Fibroblast of skin of right biceps (primary cell): ENCODE measurements at places on chromosomes 13 and 19.

DNA sequence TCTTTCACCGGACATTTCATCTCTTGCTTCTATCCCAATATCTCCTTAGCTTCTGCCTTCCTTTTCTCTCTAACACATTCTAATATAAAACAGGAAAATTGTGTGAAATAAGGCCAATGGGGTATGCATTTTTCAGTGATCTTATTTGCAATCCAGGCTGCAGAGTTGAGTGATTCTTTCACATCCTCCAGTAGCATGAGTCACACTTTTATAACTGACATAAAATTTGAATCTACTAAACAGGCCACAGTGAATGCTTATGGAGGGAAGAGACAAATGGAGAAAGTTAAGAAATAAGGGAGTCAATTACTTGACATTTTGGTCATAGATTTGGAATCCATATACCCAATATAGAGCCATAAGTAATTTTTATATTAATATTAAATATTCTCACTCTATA lies 1037.0 kb upstream of the SPRY2 start:
- DNase-seq = no peak

GRCh38 chr13:42973581-42973980 lies 18.5 kb downstream of the EPSTI1 start:
- peak; percentile 41 for DNase-seq

DNA sequence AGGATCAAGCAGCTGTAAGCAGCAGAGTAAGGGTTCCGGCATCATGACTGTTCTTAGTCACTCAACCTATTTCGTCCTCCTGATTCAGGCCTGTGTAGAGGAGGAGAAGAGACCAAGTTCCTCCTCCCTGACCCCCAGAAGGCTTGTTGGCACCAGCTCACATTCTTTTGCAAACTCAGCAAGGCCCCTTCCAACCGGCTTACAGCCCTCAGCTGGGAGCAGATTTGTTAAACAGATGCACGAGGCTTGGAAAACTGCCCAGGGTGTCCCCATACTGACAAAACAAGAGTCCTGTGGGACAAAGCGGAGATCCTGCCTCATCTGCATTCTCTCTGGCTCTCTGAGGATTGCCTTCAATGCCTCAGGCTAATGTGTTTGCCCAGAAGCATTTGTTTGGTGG lies 113.2 kb upstream of the SOX21 start:
- DNase-seq = peak; percentile 22

DNA sequence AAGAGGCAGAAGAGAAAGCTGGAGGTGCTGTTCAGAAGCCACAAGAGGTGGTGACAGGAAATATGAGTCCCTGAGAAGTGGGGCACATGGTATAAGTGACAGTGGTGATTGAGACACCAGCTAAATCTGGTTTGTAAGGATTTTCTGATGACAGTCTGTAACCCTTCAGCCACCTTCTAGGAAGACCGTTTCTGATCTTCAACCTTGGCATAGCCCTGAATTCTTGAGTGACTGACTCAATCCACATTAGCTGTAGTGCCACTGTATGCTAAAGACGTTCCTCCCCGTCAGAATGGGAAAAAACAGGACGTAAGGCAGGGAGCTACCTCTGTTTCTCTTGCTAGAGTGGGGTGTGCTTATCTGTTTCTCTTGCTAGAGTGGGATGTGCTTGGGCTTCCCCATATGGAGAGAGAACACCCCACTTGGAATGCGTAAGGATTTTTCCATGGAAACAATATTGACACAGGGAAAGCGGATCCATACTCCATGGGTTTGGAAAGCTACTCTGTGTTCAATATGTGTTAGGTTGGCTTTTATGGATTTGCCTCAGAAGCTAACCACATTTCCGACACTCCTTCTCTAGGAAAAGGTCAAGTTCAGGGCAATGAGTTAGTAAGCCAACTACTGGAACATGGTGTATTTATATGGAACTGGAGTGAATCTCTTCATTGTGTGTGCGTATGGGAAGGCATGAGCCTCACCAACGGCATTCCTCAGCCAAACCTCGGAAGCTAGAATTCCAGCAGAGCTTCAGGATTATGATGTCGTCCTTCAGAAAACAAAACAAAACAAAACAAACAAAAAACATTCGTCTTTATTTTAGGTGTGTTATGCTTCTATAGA lies 948.8 kb upstream of the SLC10A2 start:
- peak; percentile 47 for DNase-seq

GRCh38 chr13:28624707-28625432 lies 34.1 kb upstream of the POMP start:
- DNase-seq = no peak

DNA sequence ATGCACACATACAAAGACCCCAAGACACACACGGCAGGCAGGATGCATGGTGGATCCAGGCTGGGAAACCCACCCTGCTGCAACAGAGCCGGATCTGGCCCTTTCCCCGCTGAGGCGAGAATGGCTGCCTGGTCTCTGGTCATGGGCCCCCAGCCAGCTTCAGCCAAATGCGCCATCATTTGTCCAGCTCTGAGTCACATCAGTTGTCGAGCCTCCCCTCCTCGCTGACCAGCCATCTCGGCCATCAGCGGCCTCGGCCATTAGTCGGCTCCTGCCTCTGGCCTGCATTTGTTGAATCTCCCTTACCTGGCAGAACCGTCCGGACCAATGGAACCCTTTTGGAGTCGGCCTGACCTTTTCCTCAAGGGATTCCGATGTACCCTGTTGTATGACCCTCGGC lies 38.5 kb upstream of the POU2F2 start:
- no peak for DNase-seq
